ENCODE measurements at places on chromosomes 3 and 15.

- DNase-seq = no peak
Measured at GRCh38 chr3:65846936-65847335, 191.8 kb downstream of the MAGI1 start.

DNA sequence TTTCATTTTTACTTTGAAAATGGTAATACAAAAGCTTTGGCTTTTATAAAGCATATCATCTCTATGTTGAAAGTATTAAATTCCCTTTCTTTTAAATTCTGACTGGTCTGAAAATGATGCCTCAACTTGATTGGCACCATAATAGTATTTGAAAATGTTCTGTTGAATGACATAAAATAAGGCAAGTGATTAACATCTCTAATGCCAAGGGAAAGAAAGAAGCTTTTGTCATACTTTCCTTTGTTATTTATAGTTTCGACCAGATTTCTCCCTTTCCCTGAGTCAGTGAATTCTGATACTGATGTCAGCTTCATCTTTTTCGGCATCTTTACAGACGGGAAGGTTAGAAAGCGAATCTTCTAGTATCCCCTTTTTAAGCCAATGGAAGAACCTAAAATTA, 3.4 kb upstream of the AP4E1 start:
- no peak for DNase-seq

DNA sequence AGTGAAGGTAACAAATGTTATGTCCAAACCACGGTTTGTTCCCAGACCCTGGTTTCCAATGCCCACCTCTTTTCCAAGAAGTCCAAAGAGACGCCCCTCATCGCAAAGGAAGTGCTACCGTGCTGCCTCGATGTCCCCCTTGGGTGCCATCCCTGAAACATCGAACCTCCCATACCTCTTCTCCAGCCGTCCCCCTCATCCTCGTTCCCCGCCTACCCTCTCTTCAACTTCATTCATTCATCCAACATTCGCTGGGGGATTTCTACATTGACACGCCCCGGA, 467 bp downstream of the TIPIN start:
- no peak for DNase-seq

GRCh38 chr3:72487946-72488737, 360.1 kb downstream of the SHQ1 start:
- no peak for DNase-seq

GRCh38 chr15:61003437-61004218, 225.5 kb downstream of the RORA start:
- no peak for DNase-seq
